ENCODE measurements at places on chromosomes 12 and 14.

GRCh38 chr14:51529736-51530135 lies 122.0 kb upstream of the FRMD6 start:
- no peak for DNase-seq

DNA sequence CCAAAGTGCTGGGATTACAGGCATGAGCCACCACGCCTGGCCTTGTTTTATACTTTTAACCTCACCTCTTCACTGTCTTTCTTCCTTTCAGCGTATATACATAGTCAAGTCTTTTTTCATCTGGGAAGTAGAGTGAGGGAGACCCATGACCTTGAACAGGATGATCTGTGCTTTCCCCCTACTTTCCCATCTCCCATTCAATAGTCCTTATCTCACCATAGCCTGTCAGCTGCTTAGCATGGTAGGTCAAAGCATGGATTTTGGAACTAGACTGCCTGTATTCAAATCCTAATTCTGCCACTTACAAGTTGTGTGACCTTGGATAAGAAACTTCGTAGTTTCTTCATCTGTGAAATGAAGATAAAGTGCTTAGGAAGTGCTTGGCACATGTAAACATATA lies 96.4 kb upstream of the MON2 start:
- DNase-seq = no peak

DNA sequence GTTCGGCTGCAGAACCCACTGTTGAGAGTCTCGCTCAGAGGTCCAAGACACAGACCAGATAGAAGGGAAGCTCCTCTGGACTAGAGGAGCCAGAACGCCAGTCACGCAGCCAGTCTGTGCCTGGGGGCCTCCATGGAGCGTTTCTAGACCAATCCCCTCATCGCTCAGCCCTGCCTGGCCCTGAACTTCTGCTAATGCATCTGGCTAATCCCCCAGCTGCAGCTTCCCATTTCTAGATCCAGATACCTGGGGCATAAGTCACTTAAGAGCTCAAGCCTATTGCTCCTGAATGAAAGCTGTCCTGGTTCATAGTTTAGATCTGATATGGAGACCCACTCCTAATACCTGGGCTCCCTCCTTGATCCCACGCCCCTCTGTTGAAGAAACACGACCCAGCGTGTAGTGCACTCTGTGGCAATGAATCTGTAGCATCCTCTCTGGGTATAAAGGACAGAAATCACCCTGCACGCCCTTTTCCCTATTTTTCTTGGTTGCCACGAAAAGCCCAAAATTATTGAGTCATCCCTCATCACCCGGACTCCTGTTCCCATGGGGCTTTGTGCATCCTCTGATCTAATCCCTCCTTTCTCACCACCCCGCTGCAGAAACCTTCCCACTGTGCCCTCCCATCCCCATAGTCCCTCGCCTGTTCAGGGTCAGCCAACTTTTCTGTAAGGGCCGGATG lies 341.6 kb upstream of the FKBP4 start:
- no peak for DNase-seq

DNA sequence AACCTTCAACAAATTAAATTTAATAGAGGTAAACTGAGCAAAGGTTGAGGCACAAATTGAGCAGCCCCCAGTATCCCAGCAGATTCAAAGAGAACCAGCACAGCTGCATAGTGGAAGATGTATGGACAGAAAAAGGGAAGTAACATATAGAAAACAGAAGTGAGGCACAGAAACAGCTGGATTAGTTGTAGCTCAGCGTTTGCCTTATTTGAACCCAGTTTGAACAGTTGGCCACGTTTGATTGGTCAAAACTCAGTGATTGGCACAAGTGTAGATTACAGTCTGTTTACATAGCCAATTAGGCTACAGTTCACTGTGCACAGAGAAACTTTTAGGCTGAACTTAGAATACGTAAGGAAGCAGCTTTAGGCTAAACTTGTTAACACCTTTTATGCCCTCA lies 315.5 kb downstream of the RMST start:
- no peak for DNase-seq

DNA sequence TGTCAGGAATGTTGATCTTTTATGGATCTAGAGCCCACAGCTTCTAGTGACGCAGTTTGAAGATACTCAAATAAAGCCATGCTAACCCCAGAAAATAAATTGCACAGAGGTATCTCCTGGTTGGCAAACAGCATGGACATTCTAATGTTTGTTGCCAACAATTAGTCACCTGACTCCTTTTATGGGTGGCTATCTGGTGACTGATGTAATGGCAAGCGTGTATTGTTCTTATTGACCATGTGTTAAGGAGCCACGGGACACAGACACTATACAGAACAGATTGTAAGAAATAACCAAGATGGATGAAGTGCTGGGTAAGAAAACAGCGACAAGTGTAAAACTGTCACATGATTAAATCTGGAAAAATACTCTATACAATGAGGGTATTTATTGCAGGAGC lies 401.3 kb upstream of the PDE3A start:
- DNase-seq = no peak

DNA sequence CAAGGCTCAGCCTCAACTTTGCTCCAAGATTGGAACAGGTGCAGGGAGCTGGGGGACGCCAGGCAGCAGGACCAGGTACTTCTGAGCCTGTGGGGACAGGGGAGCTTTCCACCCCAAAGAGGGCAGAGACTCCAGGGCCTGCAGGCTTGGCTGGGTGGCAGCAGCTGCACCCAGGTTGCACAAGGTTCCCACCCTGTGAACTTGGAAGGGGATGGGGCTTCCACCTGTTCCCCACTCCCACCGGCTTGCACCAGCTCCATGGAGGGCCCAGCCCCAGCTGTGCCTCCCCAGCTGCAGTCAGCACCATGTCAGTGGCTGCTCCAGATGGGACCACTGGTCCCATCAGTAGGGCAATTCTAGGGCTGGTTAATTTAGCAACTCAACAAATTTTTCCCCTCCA lies 114.0 kb upstream of the CDKN3 start:
- DNase-seq = no peak

GRCh38 chr14:99509871-99510555 lies 28.8 kb downstream of the CCNK start:
- DNase-seq = no peak

DNA sequence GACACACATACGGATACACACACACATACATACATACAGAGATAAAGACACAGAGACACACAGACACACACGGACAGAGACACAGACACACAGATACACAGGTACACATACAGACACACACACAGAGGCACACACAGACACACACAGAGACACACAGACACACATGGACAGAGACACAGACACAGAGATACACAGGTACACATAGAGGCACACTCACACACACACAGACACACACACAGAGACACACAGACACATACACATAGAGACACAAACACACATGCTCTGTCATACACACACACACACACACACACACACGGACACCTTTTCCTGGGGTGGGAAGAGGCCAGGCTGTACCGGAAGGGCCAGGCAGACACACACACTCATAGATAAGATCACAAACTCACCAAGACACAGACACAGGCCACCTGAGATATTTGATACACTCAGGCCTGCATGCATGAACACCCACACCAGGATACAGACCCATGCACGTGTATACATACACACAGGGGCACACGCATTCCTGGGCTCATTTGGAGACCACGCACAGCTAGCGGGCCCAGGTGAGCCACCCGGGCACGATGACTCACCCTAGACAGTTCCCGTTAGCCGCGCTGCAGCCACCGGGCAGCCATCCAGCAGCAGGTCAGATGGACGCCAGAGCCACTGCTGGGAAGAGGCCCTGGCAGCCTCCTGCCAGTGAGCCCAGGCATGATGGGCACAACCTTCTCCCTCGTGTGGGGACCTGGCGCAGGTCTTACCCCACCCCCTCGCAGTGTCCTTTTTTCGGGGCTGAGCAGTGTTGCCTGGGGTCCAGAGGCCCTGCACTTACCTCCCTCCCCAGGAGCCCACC lies 1.8 kb upstream of the AHNAK2 start:
- DNase-seq = no peak

DNA sequence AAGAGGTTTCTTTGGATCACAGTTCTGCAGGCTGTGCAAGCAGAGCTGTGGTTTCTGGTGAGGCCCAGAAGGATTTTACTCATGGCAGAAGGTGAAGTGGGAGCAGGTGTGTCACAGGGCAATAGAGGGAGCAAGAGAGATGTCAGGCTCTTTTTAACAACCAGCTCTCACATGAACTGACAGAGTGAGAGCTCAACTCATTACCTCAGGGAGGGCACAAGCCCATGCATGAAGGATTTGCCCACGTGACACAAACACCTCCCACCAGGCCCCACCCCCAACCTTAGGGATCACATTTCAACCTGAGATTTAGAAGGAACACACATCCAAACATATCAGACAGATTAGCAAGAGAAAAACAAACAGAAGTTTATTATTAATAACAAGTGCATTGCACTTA lies 470.4 kb downstream of the GALC start:
- no peak for DNase-seq

DNA sequence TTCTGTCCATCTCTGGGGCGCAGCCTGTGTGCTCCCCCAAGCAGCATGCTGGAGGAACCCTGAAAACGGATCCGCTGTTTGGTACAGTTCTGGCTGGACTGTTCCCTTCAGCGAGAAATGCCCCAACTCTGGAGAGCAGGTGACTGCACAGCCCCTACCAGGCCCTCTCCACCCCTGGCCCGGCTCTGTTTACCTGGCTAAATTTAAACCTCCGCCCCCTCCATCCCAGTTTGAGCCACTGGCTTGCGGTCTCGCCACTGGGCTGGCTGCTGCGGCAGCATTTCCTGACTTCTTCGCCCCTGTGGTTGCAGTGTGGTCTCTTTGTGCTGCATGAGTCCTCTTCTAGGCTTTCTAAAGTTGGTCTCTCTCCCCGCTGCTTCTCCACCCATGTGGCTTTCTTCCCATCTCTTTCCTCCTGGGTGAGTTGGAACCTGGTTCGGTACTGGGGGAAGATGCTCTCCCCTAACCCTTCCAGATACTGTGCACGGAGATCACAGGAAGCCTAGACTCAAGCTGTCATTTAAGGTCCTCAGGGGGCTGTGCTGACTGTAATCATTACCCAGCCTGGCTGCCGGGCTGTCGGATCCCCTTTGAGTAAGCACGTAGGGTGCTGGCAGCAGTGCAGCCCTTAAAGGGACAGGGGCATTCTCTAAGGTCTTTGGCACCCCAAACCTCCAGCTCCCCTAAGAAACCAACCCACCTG lies 60.6 kb downstream of the FBXL14 start:
- peak; percentile 72 for DNase-seq

- DNase-seq = peak; percentile 73
Observed at GRCh38 chr12:42135259-42135814, 9.3 kb downstream of the GXYLT1 start.

GRCh38 chr12:5246196-5246595 lies 185.7 kb upstream of the NTF3 start:
- no peak for DNase-seq

DNA sequence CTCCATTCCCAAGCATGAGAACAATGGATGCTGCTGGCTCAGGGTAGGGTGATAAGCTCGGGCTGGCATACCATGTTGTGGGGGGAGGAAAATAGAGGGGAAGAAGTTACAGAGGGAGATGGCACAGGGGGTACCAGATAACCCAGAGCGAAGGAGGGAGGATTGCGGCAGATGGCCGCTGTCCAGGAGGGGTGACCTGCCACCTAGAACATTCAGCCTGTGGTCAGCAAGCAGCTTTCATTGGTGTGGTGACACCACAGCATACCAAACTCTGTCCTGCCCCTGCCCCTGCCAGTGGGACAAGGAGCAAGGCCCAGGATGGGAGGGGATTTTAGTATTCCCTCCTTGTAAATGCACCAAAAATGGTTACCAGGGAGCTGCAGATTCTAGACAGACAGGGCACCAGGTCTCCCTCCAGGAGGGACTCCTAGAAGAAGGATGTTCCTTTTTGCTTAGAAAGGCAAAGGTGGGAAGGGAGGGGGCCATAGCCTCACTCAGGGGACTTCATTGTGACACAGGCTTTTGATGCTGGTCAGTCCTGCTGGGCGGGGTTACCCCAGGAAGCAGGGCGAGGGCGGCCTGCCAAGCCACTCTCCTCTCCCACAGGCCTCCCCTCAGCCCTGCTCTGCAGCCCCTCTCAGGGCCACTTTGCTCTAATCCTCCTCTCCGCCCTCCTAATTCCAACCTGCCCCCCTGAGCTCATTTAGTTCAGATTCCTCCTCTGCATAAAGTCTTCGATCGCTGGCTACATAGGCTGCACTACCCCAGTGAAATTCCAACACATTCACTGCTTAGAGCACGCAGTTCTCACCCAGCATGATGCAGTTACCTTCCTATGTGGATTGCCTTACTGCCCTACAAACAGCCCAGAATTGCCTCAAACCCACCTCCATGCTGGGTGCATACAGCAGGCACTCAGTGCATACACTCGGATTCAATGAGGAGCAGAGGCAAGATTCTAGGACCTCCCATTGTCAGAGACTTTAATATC lies 36.0 kb upstream of the PLEKHG6 start:
- DNase-seq = no peak

DNA sequence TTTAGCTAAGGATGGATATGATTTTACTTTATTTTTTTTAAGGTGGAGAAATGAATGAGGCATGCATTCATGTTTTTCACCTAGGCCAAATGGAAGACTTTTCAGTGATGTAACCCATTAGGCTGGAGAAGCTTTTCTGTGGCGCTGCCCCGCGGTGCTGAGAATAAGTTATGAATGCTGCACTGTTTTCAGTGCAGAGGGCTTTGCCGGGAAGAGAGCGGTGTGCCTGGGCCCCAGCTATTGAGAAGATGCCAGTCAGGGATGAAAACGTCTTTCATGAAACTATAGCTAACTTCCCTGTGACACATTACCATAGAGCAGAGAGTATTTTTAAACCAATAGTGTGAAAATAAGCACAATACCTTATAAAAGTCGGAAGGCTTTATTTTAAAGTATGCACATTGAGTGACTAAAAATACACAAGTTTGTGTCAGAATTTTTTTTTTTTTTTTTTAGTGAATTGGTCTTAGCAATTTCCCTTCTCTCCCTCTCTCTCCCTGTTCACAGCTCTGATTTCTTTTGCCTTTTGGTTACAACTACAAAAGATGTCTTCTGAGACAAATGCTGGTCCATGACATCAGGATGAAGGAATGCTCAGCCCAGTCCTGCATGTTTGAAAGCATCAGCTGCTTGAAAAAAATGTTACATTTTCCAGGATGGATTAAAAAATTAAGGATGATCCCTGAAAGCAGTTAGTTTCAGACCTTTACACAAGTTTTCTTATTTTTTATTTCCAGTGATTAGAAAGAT lies 48.3 kb downstream of the NPAS3 start:
- peak; percentile 6 for DNase-seq

- DNase-seq = no peak
Observed at GRCh38 chr12:57610554-57611107, 604 bp upstream of the ARHGEF25 start.

DNA sequence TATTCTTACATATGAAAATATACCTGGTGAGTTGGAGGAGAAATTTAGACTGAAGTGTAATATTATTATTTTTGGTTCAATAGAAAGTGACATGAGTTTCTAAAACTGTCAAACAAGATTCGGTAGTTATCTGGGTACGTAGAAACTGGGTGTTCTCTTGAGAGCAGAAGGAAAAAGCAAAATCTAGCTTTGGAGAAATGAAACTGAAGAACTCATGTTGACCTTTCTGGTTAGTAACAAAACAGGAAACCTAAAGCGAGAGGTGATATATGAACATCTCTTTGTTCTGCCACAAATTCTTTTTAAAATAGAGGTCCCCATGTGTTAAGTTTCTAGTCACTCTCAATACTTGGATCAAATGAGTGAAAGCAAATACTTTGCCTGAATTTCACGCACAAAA lies 401.7 kb downstream of the TRHDE start:
- no peak for DNase-seq
